Activated naive CD4-positive, alpha-beta T cell treated with anti-CD3 and anti-CD28 coated beads, Interleukin-2, amount 10 ng/mL, durations not matched to agents 7 days and 5 days (primary cell): ENCODE measurements at places on chromosomes 4 and X.

GRCh38 chrX:18377796-18378195 lies 23.3 kb upstream of the SCML2 start:
- H3K27me3 ChIP-seq, result no peaks in the 10 kb centered on the region
- H3K4me3 ChIP-seq, result no peak overlapping the region
- no peaks in the 10 kb centered on the region for H3K36me3 ChIP-seq

GRCh38 chr4:54659313-54659712 lies 1.6 kb downstream of the KIT start:
- H3K36me3 ChIP-seq, result no peaks in the 10 kb centered on the region
- H3K27ac ChIP-seq, result peak overlapping the region; percentile 6
- DNase-seq, result no peak
- peak overlapping the region; percentile 69 for H3K4me3 ChIP-seq

DNA sequence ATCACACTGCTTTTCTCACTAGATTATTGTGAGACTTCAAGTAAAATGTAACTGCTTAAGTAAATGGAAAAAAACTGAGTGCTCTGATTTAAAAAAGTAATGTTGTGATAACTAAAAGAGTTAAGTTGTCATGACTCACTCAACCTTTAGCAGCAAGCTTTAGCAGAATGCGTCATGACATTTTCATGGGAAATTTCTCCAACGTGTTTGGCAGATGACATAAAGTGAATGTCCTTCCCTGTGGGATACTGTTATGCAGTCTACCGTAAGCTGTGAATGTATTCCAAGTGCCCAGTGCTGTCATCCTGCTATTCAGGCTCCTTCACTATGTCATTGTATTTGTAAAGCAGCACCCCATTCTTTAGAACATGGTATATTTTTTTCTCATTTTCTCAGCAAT lies 136.2 kb downstream of the CPXCR1 start:
- no peaks in the 10 kb centered on the region for H3K36me3 ChIP-seq
- H3K4me1 ChIP-seq, result no peaks in the 10 kb centered on the region
- no peak for DNase-seq
- H3K27me3 ChIP-seq, result no peaks in the 10 kb centered on the region

DNA sequence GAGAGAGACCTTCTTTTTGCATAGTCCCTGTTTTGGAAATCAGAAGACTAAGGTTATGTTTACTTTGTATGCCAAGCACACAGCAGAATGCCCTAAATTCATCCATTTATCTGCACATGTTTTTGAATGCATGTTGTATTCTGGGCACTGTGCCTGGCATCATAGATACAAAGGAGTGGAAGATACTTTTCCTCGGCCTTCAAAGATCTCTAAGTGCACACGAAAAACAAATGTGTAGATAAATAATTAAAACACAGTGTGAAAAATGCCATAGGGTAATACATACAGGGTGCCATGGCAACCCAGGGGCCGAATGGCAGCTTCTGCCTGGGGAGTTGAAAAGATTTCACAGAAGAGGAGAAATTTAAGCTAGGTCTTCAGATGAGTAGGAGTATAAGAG lies 390.6 kb upstream of the ATOH1 start:
- H3K27me3 ChIP-seq, result no peaks in the 10 kb centered on the region
- H3K4me1 ChIP-seq, result no peaks in the 10 kb centered on the region
- H3K4me3 ChIP-seq, result no peak overlapping the region

DNA sequence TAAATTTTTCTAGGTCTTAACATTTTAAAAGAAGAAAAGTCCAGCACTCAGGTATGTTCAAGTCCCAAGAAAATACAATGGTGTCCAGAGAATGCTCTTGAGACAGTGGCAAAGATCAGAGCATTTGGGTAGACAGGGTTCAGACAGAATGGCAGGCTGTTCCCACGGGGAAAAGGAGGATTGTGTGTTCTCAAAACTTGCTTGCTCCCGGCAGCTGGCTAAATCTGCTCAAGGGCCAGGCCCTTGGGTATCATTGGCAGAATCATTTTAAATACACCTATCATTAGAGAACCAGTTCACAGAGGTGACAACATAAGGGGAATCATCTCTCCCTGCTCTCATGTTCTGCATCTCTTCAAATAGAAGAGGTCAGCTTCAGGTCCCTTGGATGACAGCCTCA lies 456.3 kb downstream of the DTHD1 start:
- no peak for DNase-seq
- no peak overlapping the region for H3K27ac ChIP-seq
- H3K36me3 ChIP-seq, result no peaks in the 10 kb centered on the region
- H3K27me3 ChIP-seq, result no peaks in the 10 kb centered on the region

GRCh38 chrX:40011322-40012038 lies 86.3 kb downstream of the BCOR start:
- peaks cover 47% of the 10 kb centered on the region for H3K4me1 ChIP-seq
- H3K27ac ChIP-seq, result no peak overlapping the region
- peaks cover 64% of the 10 kb centered on the region for H3K27me3 ChIP-seq

DNA sequence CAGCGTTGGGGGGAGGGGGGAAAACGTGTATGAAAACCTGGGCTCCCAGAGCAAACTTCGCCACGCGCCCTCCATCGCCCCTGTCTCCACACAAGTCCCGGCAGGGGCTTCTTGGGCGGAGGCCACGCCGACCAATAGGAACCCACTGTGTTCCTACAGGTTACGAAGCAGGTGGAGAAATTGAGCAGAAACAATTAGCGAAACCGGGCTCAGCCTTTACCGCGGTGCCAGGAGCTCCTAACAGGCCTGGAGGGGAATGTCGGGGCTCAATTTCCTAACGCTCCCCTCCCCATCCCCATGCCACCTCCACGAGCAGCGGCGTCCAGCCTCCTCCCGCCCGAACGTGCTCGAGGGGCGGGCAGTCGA lies 589 bp upstream of the KIT start:
- DNase-seq, result no peak
- H3K27me3 ChIP-seq, result peaks cover 70% of the 10 kb centered on the region
- H3K4me3 ChIP-seq, result peak overlapping the region; percentile 69
- no peak overlapping the region for H3K27ac ChIP-seq

GRCh38 chrX:111181951-111182350 lies 86.0 kb downstream of the PAK3 start:
- H3K4me1 ChIP-seq, result no peaks in the 10 kb centered on the region
- H3K4me3 ChIP-seq, result no peak overlapping the region
- no peaks in the 10 kb centered on the region for H3K27me3 ChIP-seq
- no peaks in the 10 kb centered on the region for H3K36me3 ChIP-seq
- no peak for DNase-seq

DNA sequence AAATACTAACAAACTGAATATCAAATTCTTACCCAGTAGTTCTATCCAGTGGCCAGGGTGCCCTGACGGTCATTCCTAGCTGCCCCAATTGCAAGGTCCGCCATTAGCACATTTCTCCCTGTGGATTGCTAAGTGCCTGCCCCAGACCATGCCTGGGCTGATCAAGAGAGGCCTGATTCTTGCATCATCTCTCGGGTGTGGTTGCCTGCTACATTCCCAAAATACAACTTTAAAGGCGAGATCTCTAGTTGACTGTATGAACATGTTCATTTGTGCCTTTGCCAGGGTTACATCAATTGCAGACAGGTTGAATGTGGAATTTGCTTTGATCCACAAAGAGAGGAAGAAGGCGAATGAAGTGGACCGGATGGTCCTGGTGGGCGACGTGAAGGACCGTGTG lies 28.0 kb downstream of the PRPS2 start:
- H3K27ac ChIP-seq, result no peak overlapping the region
- peaks cover 37% of the 10 kb centered on the region for H3K36me3 ChIP-seq
- peaks cover 7% of the 10 kb centered on the region for H3K4me1 ChIP-seq
- no peak overlapping the region for H3K4me3 ChIP-seq
- no peaks in the 10 kb centered on the region for H3K27me3 ChIP-seq

- no peak overlapping the region for H3K4me3 ChIP-seq
- H3K27me3 ChIP-seq, result no peaks in the 10 kb centered on the region
- DNase-seq, result no peak
- H3K27ac ChIP-seq, result no peak overlapping the region
- no peaks in the 10 kb centered on the region for H3K4me1 ChIP-seq
- no peaks in the 10 kb centered on the region for H3K36me3 ChIP-seq
Measured at GRCh38 chr4:85970535-85970934, 389.3 kb downstream of the MAPK10 start.
